Activated T-helper 2 cell treated with anti-CD3 and anti-CD28 coated beads, Interferon-gamma antibody, Interleukin-2, Interleukin-4, amounts not matched to agents 10 μg/mL and 5 μg/mL and 100 μg/mL, durations not matched to agents 14 hours and 24 hours and 36 hours (primary cell): ENCODE measurements at places on chromosomes 12 and 14. TPM values are rescaled to one million over a fixed set of nuclear protein-coding genes. Genes with fewer than 3 reads are reported as not detected.

Gene NEUROD4
- not detected in 2 replicates for total RNA-seq

Gene HNRNPC
- total RNA-seq = 972 and 976 TPM in 2 replicates

Gene CIROP
- total RNA-seq = not detected in 2 replicates

Gene DIO3
- total RNA-seq = not detected in 2 replicates

Gene OVCH1
- not detected in 2 replicates for total RNA-seq

Gene GDF3
- not detected in 2 replicates for total RNA-seq

Gene ZCRB1
- total RNA-seq = 58.4 and 64.8 TPM in 2 replicates

- H3K4me3 ChIP-seq = no peak overlapping the region
- no peak overlapping the region for H3K27ac ChIP-seq
- H3K4me1 ChIP-seq = no peaks in the 10 kb centered on the region
- no peak for DNase-seq
Observed at GRCh38 chr12:1262011-1262410, 271.0 kb downstream of the ERC1 start.

DNA sequence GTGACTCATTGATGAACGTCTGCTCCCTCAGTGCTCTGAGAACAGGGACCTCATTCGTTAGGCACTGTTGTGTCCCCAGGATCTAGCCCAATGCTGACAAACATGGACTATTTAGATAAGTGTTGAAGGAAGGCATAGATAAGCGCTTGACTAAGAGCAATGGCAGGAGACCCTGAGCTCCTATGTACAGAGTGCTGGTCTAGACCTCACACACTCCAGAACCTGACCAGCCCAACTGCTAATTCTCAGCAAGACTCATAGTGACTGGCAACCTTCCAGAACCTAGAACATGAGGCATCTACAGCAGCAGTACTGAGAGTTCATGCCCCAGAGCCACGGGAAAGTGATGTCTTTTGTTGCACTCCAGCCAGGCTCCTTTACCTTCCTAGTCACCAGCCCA is 69.2 kb downstream of the CRACR2A start:
- no peaks in the 10 kb centered on the region for H3K27me3 ChIP-seq
- no peak overlapping the region for H3K27ac ChIP-seq

DNA sequence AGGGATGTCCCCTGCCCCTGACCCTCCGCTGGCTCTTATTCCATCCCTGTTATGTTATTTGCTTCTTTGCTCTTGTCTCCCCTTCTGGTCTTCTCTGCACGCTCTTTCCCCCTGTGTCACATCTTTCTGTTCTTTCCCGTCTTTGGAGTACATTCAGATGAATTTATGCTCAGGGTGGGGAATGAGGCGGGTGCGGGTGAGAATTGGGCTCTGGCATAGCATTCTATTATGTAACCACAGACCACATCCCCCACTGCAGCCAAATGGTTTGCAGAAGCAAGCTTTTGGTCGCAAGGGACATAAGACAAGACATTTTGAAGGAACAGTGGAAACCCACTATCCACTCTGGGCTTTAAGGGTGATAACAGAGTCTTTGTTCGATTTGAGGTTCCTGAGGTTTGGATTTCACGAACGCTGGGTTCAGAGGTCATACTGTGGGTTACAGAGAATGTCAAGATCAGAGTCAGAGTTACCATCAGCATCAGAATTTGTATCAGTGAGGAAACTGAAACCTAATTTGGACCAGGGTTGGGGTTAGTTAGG is 3.8 kb downstream of the ENDOU start:
- H3K36me3 ChIP-seq = no peaks in the 10 kb centered on the region
- no peak overlapping the region for H3K4me3 ChIP-seq
- H3K27me3 ChIP-seq = no peaks in the 10 kb centered on the region
- DNase-seq = no peak

- no peaks in the 10 kb centered on the region for H3K4me1 ChIP-seq
- H3K4me3 ChIP-seq = no peak overlapping the region
- no peaks in the 10 kb centered on the region for H3K27me3 ChIP-seq
- H3K36me3 ChIP-seq = no peaks in the 10 kb centered on the region
- no peak for DNase-seq
Observed at GRCh38 chr12:44184499-44185206, 348.8 kb downstream of the TMEM117 start.

DNA sequence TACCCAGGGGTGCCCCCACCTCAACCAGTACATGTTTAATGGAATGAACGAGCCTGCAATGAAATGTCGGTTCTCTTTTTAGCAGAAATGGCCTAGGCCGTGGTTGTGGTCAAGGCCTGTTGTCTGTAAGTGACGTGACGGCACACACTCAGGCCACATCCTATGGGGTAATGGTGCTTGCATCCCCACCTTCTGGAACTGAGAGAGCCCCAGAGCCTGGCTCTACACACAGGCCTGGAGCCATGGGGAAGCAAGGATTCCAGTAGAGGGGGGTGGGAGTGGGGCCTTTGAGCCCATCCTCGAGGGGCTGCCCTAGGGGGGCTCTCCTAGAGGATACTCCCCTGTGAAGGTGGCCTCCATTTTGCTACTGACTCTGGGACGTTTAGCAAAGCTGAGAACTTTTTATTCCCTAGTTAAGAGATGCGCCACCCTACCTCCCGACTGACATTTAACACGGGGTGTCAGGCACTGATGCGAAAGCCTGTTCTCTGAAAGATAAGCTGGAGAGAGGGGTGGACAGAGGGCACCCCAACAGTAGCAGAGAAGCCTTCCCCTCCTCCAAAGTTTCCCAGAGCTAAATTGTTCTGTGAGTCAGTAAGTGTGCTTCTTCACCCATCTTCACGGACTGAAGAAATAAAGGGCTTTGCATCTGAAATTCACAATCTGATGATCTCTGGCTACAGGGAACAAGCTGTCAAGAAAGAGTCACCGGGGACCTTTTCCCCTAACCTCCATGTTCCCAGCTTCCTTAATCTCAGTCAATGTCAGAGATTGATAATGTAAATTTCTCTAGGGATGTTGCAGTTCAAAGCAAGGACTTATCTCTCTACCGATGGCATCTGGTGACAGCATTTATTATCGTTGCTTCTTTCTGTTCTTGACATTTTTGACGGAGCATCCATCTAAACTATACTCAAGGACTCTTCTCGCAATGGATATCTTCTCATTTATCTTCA is 6.8 kb downstream of the RIN3 start:
- H3K4me1 ChIP-seq = peaks cover 20% of the 10 kb centered on the region
- H3K27me3 ChIP-seq = peaks cover 33% of the 10 kb centered on the region
- H3K4me3 ChIP-seq = no peak overlapping the region
- no peaks in the 10 kb centered on the region for H3K36me3 ChIP-seq
- no peak for DNase-seq

DNA sequence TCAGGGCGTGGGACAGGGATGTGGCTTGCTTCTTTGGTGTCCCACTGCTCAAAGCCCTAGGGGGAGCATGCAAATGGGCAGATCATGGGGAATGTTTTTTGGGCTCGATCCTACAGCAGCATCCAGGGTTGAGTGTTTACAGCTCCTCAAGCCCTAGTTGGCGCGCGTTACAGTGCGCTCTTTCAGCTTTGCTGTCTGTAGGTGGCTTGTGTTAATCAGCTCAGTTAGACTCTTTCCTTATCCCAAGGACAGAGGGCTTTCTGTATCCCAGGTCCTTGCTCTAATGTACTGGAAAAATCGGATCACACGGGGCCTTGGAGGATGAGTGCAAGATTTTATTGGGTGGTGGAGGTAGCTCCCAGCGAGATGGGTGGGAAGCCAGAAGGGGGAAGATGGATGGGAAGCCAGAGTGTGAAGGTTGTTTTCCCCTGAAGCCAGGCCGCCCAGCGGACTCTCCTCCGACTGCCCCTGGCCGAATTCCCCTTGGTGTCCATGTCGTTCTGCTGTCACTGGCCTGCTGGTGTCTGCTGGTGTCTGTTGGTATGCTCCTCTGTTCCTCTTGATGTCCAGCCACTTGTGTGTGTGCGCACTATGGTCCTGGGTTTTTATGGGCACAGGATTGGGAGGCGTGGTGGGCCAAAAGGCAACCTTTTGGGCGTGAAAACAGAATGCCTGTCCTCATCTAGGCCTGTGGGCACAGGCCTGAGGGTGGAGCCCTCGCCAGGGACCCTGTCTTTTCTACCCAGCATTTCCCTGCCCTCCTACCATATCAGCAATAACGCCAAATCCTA is 10.7 kb upstream of the TXNRD1 start:
- H3K36me3 ChIP-seq = peaks cover 3% of the 10 kb centered on the region
- H3K4me3 ChIP-seq = no peak overlapping the region
- no peak for DNase-seq
- no peak overlapping the region for H3K27ac ChIP-seq
- H3K27me3 ChIP-seq = peaks cover 5% of the 10 kb centered on the region

- H3K36me3 ChIP-seq = peaks cover 22% of the 10 kb centered on the region
- DNase-seq = no peak
- H3K4me3 ChIP-seq = no peak overlapping the region
- no peak overlapping the region for H3K27ac ChIP-seq
- H3K27me3 ChIP-seq = no peaks in the 10 kb centered on the region
Observed at GRCh38 chr12:92866418-92866817, 62.7 kb downstream of the EEA1 start.

DNA sequence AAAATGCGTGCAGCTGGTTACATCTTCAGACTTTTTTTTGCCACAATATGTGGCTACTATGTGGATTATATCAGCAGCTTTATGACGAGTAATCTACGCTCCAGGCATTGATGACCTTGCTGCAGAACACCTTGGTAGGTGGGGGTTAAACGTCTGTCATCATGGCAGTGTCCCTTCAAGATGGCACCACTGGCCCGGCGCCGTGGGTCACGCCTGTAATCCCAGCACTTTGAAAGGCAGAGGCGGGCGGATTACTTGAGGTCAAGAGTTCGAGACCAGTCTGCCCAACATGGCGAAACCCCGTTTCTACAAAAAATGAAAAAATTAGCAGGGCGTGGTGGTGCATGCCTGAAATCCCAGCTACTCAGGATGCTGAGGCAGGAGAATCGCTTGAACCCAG is 177.5 kb downstream of the AEBP2 start:
- peaks cover 4% of the 10 kb centered on the region for H3K4me1 ChIP-seq
- no peaks in the 10 kb centered on the region for H3K27me3 ChIP-seq
- DNase-seq = no peak
- no peaks in the 10 kb centered on the region for H3K36me3 ChIP-seq
- no peak overlapping the region for H3K4me3 ChIP-seq

- H3K27me3 ChIP-seq = peaks cover 19% of the 10 kb centered on the region
- H3K4me3 ChIP-seq = no peak overlapping the region
- no peaks in the 10 kb centered on the region for H3K36me3 ChIP-seq
- no peaks in the 10 kb centered on the region for H3K4me1 ChIP-seq
- no peak for DNase-seq
- H3K27ac ChIP-seq = no peak overlapping the region
Observed at GRCh38 chr14:60616461-60616959, 32.8 kb downstream of the SIX1 start.

GRCh38 chr14:69711065-69711464 is 55.9 kb upstream of the SRSF5 start:
- no peak for DNase-seq
- no peak overlapping the region for H3K27ac ChIP-seq
- H3K27me3 ChIP-seq = no peaks in the 10 kb centered on the region
- H3K4me1 ChIP-seq = peaks cover 53% of the 10 kb centered on the region
- H3K36me3 ChIP-seq = peaks cover 85% of the 10 kb centered on the region

- H3K4me3 ChIP-seq = peak overlapping the region; percentile 80
- H3K4me1 ChIP-seq = peaks cover 26% of the 10 kb centered on the region
- peaks cover 11% of the 10 kb centered on the region for H3K27me3 ChIP-seq
- H3K36me3 ChIP-seq = no peaks in the 10 kb centered on the region
Observed at GRCh38 chr14:22886500-22887259, 3.7 kb downstream of the REM2 start.

DNA sequence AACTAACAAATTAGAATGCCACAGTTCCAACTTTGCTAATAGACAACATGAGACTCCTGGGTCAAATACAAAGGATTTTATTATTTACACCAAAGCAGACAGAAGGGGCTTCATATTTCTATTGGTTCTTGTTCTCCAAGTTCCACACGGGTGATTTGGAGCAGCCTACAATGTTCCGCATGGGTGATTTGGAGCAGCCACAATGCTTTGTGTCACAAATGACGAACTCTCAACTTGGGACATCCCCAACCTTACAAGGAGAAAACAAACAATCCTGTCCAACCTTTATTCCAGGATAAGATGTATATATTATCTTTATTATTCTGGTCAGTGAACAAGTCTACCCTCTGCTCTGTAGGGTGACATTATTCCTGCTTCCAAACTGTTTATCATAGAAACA is 694.3 kb upstream of the MGAT4C start:
- no peaks in the 10 kb centered on the region for H3K27me3 ChIP-seq
- no peaks in the 10 kb centered on the region for H3K4me1 ChIP-seq
- H3K36me3 ChIP-seq = no peaks in the 10 kb centered on the region
- no peak for DNase-seq

- DNase-seq = no peak
- H3K27ac ChIP-seq = peak overlapping the region; percentile 97
- H3K36me3 ChIP-seq = peaks cover 42% of the 10 kb centered on the region
Observed at GRCh38 chr12:76032043-76032981, 736 bp upstream of the PHLDA1 start.

DNA sequence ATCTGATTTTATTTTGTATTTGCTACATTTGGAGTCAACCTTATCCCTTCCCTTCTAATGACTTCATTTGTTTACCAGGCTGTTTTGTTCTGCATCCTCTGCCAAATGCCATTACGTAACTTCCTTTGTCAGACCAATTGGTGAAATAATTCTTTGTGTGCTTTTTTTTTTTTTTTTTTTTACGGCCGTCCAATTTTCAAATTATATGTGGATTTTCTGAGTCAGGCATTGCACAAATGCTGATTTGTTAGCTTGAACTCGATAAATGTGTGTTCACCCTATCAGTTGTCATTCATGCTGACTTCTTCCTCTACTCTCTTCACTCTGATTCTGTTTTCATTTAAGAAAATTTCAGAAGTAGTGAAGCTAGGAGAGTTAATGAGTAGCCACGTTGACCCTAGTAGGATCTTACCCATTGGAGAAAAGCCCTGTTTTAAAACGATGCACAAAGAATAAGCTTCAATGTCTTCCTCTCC is 386.2 kb downstream of the DIO2 start:
- no peak for DNase-seq
- H3K4me1 ChIP-seq = no peaks in the 10 kb centered on the region
- H3K36me3 ChIP-seq = no peaks in the 10 kb centered on the region

DNA sequence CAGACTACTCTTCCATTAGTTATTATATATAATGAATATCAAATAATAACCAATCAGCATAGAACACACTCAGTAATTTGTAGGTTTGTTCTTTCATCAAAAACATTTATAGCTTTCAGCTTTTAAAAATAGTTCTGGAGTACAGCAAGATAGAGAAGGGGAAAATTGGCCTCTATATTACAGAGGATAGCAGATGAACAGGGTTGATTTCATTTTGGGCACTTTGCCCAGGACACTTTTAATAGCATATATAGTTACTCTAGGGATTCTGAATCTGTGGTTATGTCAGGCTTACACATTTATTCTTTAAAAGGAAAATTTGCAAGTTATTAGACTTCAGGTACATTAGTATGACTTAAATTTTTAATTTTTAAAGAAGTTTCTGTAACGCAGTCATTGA is 52.6 kb downstream of the IFT81 start:
- H3K4me1 ChIP-seq = no peaks in the 10 kb centered on the region
- no peaks in the 10 kb centered on the region for H3K36me3 ChIP-seq
